Astrocyte (in vitro differentiated cells and primary cell): ENCODE measurements at places on chromosomes 5 and 9. TPM values are rescaled to one million over a fixed set of nuclear protein-coding genes. Genes with fewer than 3 reads are reported as not detected.
A peak's percentile ranks its signal among the peaks of the same experiment; 100 is the strongest.

- DNase-seq: no peak
- H3K4me3 ChIP-seq: no peak overlapping the region
- H3K4me1 ChIP-seq: peaks cover 14% of the 10 kb centered on the region
- no peaks in the 10 kb centered on the region for H3K27me3 ChIP-seq
- H3K27ac ChIP-seq: no peak overlapping the region
Measured at GRCh38 chr9:134442486-134443173, 116.4 kb downstream of the RXRA start.

DNA sequence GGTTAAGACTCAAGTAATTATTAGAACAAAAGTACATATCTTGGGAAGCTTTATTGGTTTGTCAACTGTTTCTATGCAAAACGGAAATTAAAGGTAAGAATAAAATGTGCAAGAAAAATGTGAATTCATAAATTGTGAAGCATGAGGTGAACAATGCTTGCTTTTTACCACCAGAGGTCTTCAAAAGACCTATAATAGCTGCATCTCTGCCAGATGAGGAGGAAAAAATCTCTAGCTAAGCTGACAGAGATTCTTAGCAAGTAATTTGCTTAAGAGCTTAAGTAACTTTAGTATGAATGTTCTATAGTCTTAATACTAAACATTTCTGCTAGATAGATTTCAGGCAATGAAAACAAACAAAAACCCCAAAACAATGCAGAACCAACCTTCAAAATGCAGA lies 54.1 kb downstream of the MRPS30 start:
- no peaks in the 10 kb centered on the region for H3K36me3 ChIP-seq
- H3K27ac ChIP-seq: no peak overlapping the region
- peak; percentile 16 for DNase-seq
- H3K27me3 ChIP-seq: no peaks in the 10 kb centered on the region

The SLC46A2 gene
- not detected in 2 replicates for total RNA-seq

The C5orf63 gene
- total RNA-seq: 0.36 and 1.6 TPM in 2 replicates

DNA sequence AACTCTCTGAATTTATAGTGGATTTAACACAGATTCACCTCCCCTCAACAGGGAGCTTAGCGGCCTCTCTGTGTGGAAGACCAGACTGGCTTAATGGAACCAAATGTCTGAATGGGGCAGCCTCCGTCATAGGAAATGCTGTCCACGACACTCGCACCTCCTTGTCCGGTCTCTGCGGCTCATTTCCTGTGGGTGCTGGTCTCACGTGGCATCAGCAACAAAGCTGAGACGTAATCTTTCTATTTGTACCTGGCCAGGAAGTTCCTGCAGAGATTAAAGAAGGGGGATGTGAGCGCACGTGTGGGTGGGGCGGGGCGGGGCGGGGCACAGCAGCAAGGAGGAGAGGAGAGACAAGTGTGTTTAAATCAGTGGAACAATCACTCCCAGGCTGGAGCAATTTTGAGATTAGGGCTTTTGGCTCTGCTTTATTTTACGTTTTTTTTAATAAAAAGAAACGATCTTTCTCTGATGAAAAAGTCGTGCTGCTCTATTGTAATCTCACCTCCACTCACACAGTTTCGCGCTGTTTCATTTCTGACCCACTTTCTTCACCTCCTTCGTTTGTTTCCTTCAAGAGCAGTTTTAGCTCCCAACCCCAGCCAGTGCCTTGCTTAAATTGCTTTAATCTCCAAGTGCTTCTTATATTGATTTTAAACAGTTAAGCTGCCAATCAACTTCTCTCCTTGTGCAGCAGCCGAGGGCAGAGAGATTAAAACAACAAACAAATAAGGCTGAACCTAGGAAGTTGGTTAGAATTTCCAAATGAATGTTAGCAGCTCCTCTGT lies 132.2 kb upstream of the ASTN2 start:
- no peaks in the 10 kb centered on the region for H3K27me3 ChIP-seq
- no peaks in the 10 kb centered on the region for H3K4me1 ChIP-seq

The PCDHB5 gene
- 8.7 and 9.7 TPM in 2 replicates for total RNA-seq

GRCh38 chr5:83059341-83059740 lies 17.9 kb downstream of the TMEM167A start:
- no peaks in the 10 kb centered on the region for H3K4me1 ChIP-seq
- no peak overlapping the region for H3K4me3 ChIP-seq
- DNase-seq: no peak
- H3K27ac ChIP-seq: no peak overlapping the region
- no peaks in the 10 kb centered on the region for H3K27me3 ChIP-seq

DNA sequence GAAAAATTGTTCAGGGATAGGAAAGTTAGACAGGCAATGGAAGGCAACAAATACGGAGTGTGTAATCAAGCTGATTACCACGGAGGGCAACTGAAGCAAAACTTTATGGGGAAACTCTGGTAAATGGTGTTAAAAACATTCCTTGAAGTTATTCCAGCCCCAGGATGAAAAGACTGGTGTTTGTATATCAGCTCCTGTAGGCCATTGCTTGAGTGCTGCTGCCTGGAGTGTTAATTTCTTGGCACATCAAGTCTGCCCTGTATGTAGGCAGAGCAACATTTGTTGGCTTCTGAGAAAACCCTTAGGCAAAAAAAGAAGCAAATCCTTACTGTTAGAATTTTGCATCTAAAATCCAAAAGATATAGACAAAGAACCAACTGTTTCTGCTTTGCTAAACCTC lies 686.5 kb upstream of the ACO1 start:
- no peaks in the 10 kb centered on the region for H3K36me3 ChIP-seq
- no peak overlapping the region for H3K27ac ChIP-seq
- no peak overlapping the region for H3K4me3 ChIP-seq

- H3K4me1 ChIP-seq: no peaks in the 10 kb centered on the region
Measured at GRCh38 chr9:132798817-132799790, 79.0 kb downstream of the AK8 start.

DNA sequence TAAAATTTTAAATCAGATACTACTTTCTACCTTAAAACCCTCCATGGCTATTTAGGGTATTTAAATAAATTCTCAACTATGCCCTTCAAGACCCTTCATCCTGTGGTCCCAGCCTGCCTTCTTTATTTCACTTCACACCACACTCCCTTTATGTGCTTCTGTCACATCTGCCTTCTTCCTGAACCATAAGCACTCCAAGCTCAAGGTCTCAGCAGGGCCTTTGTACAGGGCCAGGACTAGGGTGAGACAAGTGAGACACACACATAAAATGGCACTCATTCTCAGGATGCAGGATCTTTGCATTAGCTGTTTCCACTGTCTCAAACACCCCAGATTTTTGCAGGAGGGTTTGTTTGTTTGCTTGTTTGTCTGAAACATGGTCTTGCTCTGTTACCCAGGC lies 7.6 kb downstream of the ITK start:
- DNase-seq: no peak
- H3K4me3 ChIP-seq: no peak overlapping the region
- H3K36me3 ChIP-seq: no peaks in the 10 kb centered on the region
- H3K27ac ChIP-seq: no peak overlapping the region
- peaks cover 3% of the 10 kb centered on the region for H3K27me3 ChIP-seq

The RGS7BP gene
- 0.07 and 0.12 TPM in 2 replicates for total RNA-seq

DNA sequence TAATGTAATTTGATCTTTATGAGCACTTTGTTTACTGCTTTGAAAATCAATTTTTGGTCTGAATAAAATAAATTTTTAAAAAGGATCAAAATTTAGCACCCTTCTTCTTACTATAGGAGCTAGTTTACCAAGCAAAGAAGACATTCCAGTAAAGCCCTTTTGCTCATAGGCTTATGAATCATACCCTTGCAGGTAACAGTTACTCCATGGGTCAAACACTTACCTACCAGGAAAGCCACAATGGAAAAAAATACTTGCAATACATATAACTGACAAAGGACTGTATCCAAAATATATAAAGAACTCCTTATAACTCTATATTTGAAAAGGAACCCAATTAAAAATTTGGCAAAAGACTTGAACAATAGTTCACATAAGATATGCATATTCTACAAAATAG lies 66.6 kb downstream of the SHOC1 start:
- peak overlapping the region; percentile 21 for H3K27ac ChIP-seq
- DNase-seq: peak; percentile 62
- no peaks in the 10 kb centered on the region for H3K36me3 ChIP-seq
- no peak overlapping the region for H3K4me3 ChIP-seq
- peaks cover 15% of the 10 kb centered on the region for H3K4me1 ChIP-seq
- H3K27me3 ChIP-seq: no peaks in the 10 kb centered on the region

The LCN15 gene
- not detected in 2 replicates for total RNA-seq

- H3K4me3 ChIP-seq: no peak overlapping the region
- no peaks in the 10 kb centered on the region for H3K27me3 ChIP-seq
- H3K36me3 ChIP-seq: no peaks in the 10 kb centered on the region
Measured at GRCh38 chr5:81506900-81507588, 113.1 kb upstream of the ACOT12 start.

The GPX3 gene
- total RNA-seq: 12.2 and 15.6 TPM in 2 replicates

- H3K36me3 ChIP-seq: no peaks in the 10 kb centered on the region
- no peak overlapping the region for H3K27ac ChIP-seq
- DNase-seq: no peak
- H3K4me3 ChIP-seq: no peak overlapping the region
- H3K4me1 ChIP-seq: peaks cover 24% of the 10 kb centered on the region
Measured at GRCh38 chr5:73307645-73308355, 134.8 kb downstream of the TMEM174 start.

The TRIM36 gene
- 4.4 and 5.9 TPM in 2 replicates for total RNA-seq

DNA sequence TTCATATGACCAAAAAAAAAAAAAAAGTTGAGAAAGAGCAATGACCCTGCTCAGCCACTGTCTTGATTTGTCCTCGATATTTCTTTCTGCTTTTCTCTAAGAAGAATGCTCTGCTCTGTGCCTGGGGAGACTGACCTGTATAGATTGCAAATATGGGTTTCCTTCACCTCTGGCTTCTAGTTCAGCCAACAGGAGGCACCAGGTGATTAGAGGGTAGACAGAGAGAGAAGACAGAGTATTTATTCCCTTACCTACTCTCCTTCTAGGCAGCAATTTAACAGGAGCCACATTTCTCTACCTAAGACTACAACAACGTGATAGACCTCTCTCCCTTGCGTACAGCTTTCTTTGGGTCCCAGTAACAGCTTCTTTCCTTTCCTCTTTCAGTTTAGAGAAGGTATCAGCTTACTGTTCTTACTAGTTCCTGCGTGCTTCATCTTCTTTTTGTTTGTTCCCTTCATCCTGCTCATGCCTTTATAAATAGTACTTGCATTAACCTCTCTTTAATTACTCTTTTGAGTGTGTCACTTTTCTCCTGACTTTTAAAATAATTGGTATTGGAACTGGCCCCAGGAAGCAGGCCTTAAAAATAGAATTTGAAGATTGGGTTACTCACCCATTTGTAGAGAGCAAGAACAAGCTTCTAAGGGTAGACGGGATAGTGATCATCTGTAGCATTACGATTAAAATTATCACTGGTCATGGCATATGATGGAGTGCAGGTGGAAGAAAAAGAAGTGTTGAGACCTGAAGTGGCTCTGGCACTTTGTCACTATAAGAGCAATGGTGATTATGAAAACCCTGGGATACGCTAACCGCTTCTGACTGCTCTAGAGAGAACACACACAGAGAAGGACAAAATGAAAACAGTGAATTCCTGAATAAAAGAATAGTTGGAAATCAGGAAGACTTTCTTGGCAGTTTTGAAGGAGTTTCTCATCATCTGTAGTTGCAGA lies 161.2 kb upstream of the FSTL4 start:
- no peak overlapping the region for H3K4me3 ChIP-seq
- H3K36me3 ChIP-seq: no peaks in the 10 kb centered on the region
- DNase-seq: no peak
